T1000 (cell line): ENCODE measurements at places on chromosomes 1 and 21.

DNA sequence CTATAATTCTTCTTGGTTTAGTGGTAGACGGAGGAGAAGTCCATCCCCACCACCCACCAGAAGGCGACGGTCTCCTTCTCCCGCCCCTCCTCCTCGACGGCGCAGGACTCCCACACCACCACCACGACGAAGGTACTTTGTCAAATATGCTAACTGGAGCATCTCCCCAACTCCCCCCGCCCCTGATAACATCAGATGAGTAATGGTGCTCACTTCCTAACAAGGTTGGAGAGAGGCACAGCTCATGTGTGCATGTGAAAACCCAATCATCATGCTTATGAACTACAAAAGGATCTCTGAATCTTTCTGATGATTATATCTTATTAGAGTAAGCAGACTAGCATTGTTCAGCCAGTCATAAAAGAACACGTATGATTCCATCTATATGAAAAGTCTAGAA, 23.7 kb downstream of the SRRM1 start:
- no peak for DNase-seq

DNA sequence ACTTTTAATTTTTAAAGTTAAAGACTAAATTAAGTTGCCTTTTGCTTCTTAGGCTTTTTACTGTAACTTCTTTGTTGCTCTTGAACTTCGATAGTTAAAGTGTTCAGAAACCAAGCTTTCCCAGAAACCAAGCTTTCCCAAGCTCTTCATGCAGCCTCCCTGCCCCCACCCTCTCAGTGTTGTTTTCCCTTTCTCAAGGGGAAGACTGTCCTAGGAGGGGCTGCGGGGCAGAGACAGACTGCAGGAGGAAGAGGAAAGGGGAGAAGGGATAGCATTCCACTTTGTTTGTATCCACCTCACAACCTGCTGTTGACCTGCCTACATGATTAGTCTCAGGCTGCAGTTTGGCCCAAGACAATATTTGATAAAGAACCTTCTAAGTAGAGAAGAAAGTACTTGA, 39.0 kb upstream of the DIPK1A start:
- no peak for DNase-seq

- no peak for DNase-seq
These were observed 152.5 kb downstream of the CDC7 start for GRCh38 chr1:91653183-91653582.

- no peak for DNase-seq
These were observed 255.3 kb downstream of the FOXD2 start for GRCh38 chr1:47693115-47693514.

DNA sequence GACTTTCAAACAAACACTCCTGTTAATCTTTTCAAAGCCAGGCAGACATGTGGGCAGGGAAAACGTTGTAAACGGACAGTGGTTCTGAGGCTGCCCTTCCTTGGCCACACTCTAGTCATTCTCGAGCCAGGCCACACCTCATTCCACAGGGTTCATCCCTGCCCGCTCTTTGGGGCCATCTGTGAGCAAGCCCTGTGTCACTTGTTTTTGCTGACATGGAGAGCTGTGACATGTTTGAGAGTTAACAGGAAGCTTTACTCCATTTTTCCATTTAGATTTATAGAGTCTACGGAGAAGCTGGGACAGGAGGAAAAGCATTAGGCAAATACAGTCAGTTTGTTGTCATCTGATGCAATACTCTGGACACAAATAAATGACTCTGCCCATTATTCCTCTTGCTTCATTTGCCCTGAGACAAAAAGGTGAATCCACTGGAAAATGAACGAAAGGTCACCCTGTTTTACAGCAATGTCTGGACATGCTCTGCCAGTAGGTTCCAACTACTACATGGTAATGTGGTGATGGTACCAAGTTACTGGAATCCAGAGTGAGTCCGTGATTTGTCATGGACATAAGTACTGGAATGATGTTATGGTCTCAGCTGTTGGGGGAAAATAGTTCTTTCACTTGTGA, 126.9 kb downstream of the CLIC6 start:
- no peak for DNase-seq

DNA sequence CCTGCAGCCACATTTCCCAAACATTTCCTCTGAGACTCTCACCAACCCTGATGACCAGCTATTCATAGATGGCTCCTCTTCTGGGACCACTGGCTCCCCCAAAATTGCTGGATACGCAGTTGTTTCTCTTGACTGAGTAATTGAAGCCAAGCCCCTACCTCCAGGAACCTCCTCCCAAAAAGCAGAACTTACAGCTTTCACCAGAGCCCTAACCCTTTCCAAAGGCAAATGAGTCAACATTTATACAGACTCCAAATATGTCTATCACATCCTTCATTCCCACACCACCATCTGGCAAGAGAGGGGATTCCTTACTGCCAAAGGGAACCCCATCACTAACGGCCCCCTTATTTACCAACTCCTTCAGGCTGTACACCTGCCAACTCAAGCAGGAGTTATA, 20.3 kb upstream of the CA6 start:
- no peak for DNase-seq

DNA sequence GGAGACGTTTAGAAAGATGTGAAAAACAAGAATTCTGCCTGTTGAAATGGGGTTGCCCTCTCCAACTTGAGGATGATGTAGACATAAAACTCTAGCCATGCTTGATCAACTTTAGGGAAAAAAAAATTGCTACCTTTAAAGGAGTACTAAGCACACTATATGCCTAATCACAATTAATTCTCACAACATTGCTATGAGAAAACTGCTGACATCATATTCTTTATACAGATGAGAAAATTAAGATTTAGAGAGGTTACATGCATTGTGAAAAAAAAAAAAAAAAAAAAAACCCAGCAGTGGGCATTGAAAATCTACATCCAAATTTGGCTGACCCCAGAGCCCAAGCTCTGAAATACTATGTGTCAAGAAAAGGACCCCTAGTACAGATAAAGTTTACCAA, 617.2 kb upstream of the ADGRL2 start:
- DNase-seq, result no peak

DNA sequence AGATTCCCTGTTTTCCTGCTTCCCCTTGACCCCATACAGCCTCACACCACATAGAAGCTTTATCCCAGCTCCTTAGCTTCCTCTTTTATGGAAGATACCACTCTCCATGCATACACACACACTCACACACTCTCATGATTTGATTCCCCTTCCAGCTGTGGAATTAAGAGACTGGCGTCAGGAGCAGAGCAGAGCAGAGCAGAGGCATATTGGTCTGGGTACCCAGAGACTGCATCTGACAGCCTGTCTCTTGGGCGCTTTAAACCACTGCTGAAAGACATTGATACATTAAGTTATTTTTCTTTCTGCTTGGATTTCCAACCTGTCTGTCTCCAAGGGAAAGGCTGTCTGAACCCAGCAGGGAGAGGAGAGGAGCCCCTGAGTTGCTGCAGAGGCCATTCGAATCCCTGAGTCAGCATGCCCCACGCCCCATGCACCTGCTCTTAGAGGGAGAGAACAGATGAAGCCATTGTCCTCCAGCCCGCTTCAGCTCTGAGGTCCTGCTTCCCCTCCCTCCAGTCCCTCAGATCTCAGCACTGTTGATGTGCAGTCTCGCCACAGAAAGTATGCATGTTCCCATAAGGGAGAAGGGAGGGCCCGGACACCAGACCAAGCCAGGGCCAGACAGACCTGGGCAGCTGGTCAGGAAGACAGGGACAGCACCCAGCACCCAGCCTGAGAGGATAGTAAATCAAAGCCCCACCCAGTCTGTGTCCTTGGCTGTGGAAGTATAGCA, 66.7 kb upstream of the GJB5 start:
- no peak for DNase-seq
